Activated CD4-positive, alpha-beta T cell treated with anti-CD3 and anti-CD28 coated beads for 36 hours (primary cell): ENCODE measurements at places on chromosomes 5 and 9. TPM values are rescaled to one million over a fixed set of nuclear protein-coding genes. Genes with fewer than 3 reads are reported as not detected.

GRCh38 chr5:144198386-144198785 lies 27.7 kb downstream of the KCTD16 start:
- DNase-seq = no peak
- H3K36me3 ChIP-seq = no peaks in the 10 kb centered on the region
- H3K4me1 ChIP-seq = peaks cover 12% of the 10 kb centered on the region
- H3K4me3 ChIP-seq = no peak overlapping the region
- H3K27me3 ChIP-seq = peaks cover 14% of the 10 kb centered on the region
- H3K27ac ChIP-seq = no peak overlapping the region

GRCh38 chr9:98256756-98257155 lies 1.3 kb upstream of the TBC1D2 start:
- H3K27me3 ChIP-seq = no peaks in the 10 kb centered on the region
- DNase-seq = peak; percentile 64
- no peaks in the 10 kb centered on the region for H3K36me3 ChIP-seq

The MSX2 gene
- total RNA-seq = not detected

DNA sequence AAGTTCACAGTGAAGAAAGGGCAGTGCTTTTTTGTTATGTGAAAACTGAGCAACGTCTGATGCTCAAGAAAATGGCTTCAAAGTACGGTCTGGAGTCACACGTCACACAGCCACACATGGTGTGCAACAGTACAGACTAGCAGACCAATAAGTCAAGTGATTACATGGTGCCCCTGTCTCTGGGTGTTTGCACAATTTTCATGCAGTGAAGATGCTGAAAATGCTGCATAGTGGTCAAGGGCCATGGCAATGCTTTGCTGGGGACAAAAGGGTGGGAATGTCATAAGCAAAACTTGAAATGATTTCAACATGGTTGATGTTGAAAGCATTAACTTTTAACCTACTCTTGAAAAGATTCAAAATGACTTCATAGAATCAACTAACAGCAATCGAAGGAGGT lies 231.2 kb downstream of the EBF1 start:
- DNase-seq = no peak
- no peaks in the 10 kb centered on the region for H3K36me3 ChIP-seq

The DNAJB5 gene
- 10.3 TPM for total RNA-seq

- H3K4me1 ChIP-seq = peaks cover 4% of the 10 kb centered on the region
- H3K36me3 ChIP-seq = no peaks in the 10 kb centered on the region
- H3K27me3 ChIP-seq = no peaks in the 10 kb centered on the region
- H3K27ac ChIP-seq = no peak overlapping the region
- H3K4me3 ChIP-seq = no peak overlapping the region
- no peak for DNase-seq
Measured at GRCh38 chr5:135242021-135242865, 156.8 kb downstream of the MACROH2A1 start.

The SMIM33 gene
- 0.50 TPM for total RNA-seq

GRCh38 chr5:144484124-144484897 lies 313.6 kb downstream of the KCTD16 start:
- H3K4me3 ChIP-seq = no peak overlapping the region
- no peak overlapping the region for H3K27ac ChIP-seq
- no peaks in the 10 kb centered on the region for H3K36me3 ChIP-seq

The TMEM174 gene
- total RNA-seq = not detected

DNA sequence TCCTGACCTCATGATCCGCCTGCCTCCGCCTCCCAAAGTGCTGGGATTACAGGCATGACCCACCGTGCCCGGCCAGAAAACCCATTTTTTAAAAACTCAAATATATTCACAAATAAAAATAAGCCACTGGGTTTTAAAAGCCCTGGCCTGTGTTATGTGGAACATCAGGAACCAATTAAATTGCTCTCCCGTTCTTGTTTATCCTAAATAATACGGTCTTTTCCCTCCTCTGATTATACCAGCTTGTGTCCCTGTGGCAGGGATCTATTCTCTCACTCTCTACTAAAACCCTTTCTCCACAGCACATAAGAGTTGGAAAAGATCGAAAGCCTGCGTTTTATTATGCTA lies 30.1 kb upstream of the LPAR1 start:
- DNase-seq = no peak
- no peaks in the 10 kb centered on the region for H3K4me1 ChIP-seq
- no peak overlapping the region for H3K4me3 ChIP-seq
- peaks cover 2% of the 10 kb centered on the region for H3K27me3 ChIP-seq
- no peaks in the 10 kb centered on the region for H3K36me3 ChIP-seq

GRCh38 chr5:108387758-108388157 lies 5.9 kb upstream of the FBXL17 start:
- no peak for DNase-seq
- peaks cover 21% of the 10 kb centered on the region for H3K4me1 ChIP-seq
- H3K4me3 ChIP-seq = no peak overlapping the region
- no peak overlapping the region for H3K27ac ChIP-seq
- H3K27me3 ChIP-seq = no peaks in the 10 kb centered on the region
- no peaks in the 10 kb centered on the region for H3K36me3 ChIP-seq

The SPAAR gene
- total RNA-seq = not detected

The EFNA5 gene
- not detected for total RNA-seq

- no peaks in the 10 kb centered on the region for H3K36me3 ChIP-seq
- DNase-seq = no peak
- no peak overlapping the region for H3K27ac ChIP-seq
- H3K4me1 ChIP-seq = no peaks in the 10 kb centered on the region
- H3K4me3 ChIP-seq = no peak overlapping the region
Measured at GRCh38 chr5:169347786-169348185, 46.8 kb upstream of the SLIT3 start.

DNA sequence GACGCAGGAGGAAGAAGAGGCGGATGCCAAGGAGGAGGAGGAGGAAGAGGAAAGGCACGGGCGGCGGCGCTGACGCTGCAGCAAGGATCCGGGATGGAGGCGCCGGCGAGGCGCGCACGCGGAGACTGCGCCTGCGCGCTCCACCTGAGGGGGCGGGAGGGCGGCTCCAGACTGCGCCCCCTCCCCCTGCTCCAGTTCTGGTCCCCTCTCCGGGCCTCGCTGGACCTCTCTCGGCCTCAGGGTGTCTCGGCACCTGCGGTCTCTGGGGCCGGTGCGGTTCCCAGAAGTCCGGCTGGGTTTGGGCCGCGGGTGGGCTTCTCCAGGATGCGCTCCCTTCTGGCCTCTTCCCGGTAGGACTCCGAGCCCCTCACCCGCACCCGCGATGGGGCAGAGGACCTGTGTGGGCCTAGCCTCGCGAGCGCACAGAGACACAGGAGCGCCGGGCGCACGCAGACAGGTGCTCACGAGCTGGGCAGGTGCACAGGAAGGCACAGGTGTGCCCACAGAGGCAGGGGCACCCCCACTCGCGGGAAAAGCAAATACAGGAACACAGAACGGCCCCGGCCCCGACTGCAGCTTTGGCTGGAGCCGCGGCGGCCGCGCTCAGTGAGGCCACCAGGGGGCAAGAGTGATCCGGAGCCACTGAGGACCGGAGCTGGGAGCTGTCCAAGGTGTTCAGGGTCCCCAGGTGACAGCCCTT lies at the start of gene NPDC1:
Gene NPDC1 (minus strand): TSS at position 90 of the 700 bp plus-strand sequence. CDS start 188 bp downstream, outside the sequence.
- H3K27me3 ChIP-seq = peaks cover 34% of the 10 kb centered on the region
- H3K4me3 ChIP-seq = peak within 1 kb of the TSS; percentile 61
- no peak within 1 kb of the TSS for H3K27ac ChIP-seq
- H3K36me3 ChIP-seq = no peaks in the 10 kb centered on the region
- DNase-seq = peak; percentile 92
- peaks cover 12% of the 10 kb centered on the region for H3K4me1 ChIP-seq

GRCh38 chr5:123085638-123086286 lies 3.3 kb upstream of the PRDM6 start:
- H3K27ac ChIP-seq = no peak overlapping the region
- H3K27me3 ChIP-seq = peaks cover 66% of the 10 kb centered on the region
- H3K4me1 ChIP-seq = peaks cover 14% of the 10 kb centered on the region
- no peak overlapping the region for H3K4me3 ChIP-seq

GRCh38 chr5:72265032-72265877 lies 54.8 kb downstream of the MRPS27 start:
- no peak for DNase-seq

DNA sequence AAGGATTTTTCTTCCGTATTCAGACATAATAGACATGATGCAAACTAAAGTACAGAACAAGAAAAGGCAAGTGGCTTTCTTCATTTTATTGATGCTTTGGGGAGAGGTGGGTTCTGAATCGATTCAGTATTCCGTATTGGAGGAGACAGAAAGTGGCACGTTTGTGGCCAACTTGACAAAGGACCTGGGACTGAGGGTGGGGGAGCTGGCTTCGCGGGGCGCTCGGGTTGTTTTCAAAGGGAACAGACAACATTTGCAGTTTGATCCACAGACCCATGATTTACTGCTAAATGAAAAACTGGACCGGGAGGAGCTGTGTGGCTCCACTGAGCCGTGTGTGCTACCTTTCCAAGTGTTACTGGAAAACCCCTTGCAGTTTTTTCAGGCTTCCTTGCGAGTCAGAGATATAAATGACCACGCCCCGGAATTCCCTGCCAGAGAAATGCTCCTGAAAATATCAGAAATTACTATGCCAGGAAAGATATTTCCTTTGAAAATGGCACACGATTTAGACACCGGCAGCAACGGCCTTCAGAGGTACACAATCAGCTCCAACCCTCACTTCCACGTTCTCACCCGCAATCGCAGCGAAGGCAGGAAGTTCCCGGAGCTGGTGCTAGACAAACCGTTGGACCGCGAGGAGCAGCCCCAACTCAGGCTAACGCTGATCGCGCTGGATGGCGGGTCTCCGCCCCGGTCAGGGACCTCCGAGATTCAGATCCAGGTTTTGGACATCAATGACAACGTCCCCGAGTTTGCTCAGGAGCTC lies 551 bp downstream of the PCDHB6 start:
- no peak for DNase-seq
- H3K4me1 ChIP-seq = peaks cover 4% of the 10 kb centered on the region
- peaks cover 12% of the 10 kb centered on the region for H3K36me3 ChIP-seq
- no peak overlapping the region for H3K27ac ChIP-seq
- H3K27me3 ChIP-seq = peaks cover 39% of the 10 kb centered on the region
- H3K4me3 ChIP-seq = no peak overlapping the region

The EDIL3 gene
- total RNA-seq = not detected

GRCh38 chr5:74850789-74851425 lies 15.3 kb downstream of the FAM169A start:
- H3K27ac ChIP-seq = peak overlapping the region; percentile 58
- no peaks in the 10 kb centered on the region for H3K27me3 ChIP-seq
- DNase-seq = no peak
- peaks cover 27% of the 10 kb centered on the region for H3K4me1 ChIP-seq

The SLC36A2 gene
- not detected for total RNA-seq

The GPR21 gene
- 0.78 TPM for total RNA-seq

The CDHR2 gene
- total RNA-seq = 0.37 TPM

DNA sequence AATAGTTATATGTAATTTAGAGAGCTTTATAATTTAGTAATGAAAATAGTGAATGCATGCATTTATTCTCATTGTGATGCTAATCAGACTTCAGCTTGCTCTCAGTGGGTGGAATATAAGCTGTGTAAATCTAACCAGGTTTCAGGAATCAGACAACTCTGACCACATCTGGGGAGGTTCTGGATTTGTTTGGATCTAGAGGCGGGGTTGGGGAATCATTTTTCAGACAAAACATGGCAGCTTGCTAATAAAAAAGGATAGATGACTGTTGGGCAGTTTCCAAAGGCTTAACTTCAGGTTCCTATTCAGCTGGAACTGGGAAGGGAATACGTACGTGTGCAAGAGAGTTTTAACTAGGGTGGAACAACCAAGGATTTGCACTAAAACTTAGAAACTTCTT lies 43.2 kb upstream of the MAMDC2 start:
- no peaks in the 10 kb centered on the region for H3K4me1 ChIP-seq
- no peak overlapping the region for H3K27ac ChIP-seq
- no peak for DNase-seq
- H3K4me3 ChIP-seq = no peak overlapping the region
